Type B pancreatic cell (in vitro differentiated cells): ENCODE measurements at places on chromosomes 6 and 20. TPM values are rescaled to one million over a fixed set of nuclear protein-coding genes. Genes with fewer than 3 reads are reported as not detected.

DNA sequence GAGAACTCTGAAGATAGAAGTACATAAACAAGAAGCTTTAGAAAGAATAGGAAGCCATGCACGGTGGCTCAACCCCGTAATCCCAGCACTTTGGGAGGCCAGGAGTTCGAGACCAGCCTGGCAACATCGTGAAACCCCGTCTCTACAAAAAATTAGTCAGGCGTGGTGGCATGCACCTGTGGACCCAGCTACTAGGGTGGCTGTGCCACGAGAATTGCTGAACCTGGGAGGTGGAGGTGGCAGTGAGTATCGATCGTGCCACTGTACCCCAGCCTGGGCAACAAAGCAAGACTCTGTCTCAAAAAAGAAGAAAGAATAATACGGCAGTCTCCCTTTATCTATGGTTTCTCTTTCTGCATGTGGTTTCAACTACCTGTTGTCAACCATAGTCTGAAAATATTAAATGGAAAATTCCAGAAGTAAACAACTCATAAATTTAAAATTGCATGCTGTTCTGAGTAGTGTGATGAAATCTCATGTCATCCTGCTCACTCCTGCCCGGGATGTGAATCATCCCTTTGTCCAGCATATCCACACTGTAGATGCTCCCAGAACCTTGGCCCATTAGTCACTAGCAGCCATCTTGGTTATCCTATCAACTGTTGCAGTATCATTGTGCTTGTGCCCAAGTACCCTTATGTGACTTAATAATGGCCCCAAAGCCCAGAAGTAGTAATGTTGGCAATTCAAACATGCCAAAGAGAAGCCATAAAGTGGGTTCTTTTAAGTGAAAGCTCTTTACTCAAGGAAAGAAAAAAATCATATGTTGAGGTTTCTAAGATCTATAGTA is 22.1 kb downstream of the DEK start:
- peak overlapping the region; percentile 41 for H3K27ac ChIP-seq
- H3K36me3 ChIP-seq, result peaks cover 62% of the 10 kb centered on the region
- H3K4me1 ChIP-seq, result peaks cover 6% of the 10 kb centered on the region
- H3K27me3 ChIP-seq, result no peaks in the 10 kb centered on the region

- peak overlapping the region; percentile 55 for H3K4me3 ChIP-seq
- no peaks in the 10 kb centered on the region for H3K36me3 ChIP-seq
- H3K27ac ChIP-seq, result peak overlapping the region; percentile 86
- DNase-seq, result no peak
- peaks cover 25% of the 10 kb centered on the region for H3K4me1 ChIP-seq
These were observed 6.5 kb upstream of the BCAS4 start for GRCh38 chr20:50788045-50788991.

- peaks cover 6% of the 10 kb centered on the region for H3K27me3 ChIP-seq
- DNase-seq, result no peak
- H3K36me3 ChIP-seq, result no peaks in the 10 kb centered on the region
- peaks cover 5% of the 10 kb centered on the region for H3K4me1 ChIP-seq
These were observed 91.2 kb downstream of the RTN4IP1 start for GRCh38 chr6:106538145-106538544.

GRCh38 chr6:103672169-103672568 is 1187.5 kb downstream of the HACE1 start:
- H3K4me1 ChIP-seq, result no peaks in the 10 kb centered on the region
- H3K4me3 ChIP-seq, result no peak overlapping the region
- no peaks in the 10 kb centered on the region for H3K27me3 ChIP-seq
- DNase-seq, result no peak
- H3K27ac ChIP-seq, result no peak overlapping the region
- no peaks in the 10 kb centered on the region for H3K36me3 ChIP-seq

DNA sequence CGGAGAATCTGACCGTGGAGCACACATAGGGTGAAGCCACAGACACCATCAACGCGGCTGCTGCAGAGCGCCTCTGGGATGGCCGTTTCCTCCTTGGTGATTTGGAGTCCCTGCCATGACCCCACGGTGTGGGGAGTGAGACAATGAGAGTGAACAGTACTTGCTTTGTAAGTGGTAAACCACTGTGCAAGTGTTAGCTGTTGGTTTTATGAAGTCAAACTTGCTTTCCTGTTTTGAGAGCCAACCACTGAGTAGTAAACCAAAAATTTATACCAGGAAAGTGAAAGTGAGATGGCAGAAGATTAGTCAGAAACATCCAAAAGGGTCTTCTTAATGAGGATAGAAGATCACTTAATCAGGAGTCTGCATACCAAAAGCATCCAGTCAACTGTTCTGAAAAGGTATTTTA is 160.7 kb downstream of the FOXC1 start:
- H3K27me3 ChIP-seq, result peaks cover 6% of the 10 kb centered on the region
- H3K4me3 ChIP-seq, result no peak overlapping the region
- no peaks in the 10 kb centered on the region for H3K36me3 ChIP-seq
- H3K4me1 ChIP-seq, result peaks cover 57% of the 10 kb centered on the region
- no peak overlapping the region for H3K27ac ChIP-seq
- DNase-seq, result no peak

DNA sequence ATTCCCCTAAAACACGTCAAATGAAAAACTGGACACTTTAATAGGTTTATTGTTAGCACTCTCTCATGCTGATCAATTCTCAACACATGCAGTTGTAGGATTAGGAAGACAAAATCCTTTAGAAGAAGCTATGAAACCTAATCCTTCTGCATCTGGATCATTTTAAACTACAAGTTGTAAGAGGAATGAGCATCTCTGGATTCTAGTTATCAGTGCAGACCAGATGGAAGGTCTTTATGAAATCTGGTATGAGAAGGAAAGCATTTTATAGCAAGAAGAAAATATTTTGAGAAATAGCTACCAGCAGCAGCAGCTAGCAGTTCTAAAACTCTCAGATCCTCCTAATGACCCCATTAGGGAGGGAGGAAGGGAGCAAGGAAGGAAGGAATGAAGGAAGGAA is 4.1 kb downstream of the HTR1E start:
- no peaks in the 10 kb centered on the region for H3K36me3 ChIP-seq
- no peak overlapping the region for H3K27ac ChIP-seq
- peaks cover 4% of the 10 kb centered on the region for H3K4me1 ChIP-seq
- DNase-seq, result no peak
- H3K4me3 ChIP-seq, result no peak overlapping the region

SLC13A3 gene
- 3.2 and 7.9 TPM in 2 replicates for total RNA-seq

- no peaks in the 10 kb centered on the region for H3K27me3 ChIP-seq
- peaks cover 17% of the 10 kb centered on the region for H3K4me1 ChIP-seq
- no peaks in the 10 kb centered on the region for H3K36me3 ChIP-seq
These were observed 31.4 kb upstream of the BACH2 start for GRCh38 chr6:90328004-90328403.

DNA sequence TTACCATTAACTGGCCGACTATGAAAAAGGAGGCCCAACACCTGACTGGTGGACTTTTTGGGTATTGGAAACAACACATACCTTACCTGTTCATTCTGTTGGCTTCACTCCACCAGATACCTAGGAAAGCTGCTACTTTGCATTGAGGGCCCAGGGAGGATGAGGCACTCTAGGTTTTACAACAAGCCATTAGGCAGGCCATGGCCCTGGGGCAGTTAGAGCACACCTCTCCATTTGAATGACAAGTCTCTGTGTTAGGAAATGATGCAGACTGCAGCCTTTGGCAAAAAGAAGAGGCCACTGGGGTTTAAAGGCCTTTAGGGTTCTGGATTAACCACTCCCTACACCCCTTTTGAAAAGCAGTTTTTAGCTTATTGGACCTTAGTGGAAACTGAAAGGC is 144.3 kb downstream of the OR2B2 start:
- H3K36me3 ChIP-seq, result no peaks in the 10 kb centered on the region
- peaks cover 10% of the 10 kb centered on the region for H3K4me1 ChIP-seq
- no peak for DNase-seq
- no peak overlapping the region for H3K27ac ChIP-seq

DNA sequence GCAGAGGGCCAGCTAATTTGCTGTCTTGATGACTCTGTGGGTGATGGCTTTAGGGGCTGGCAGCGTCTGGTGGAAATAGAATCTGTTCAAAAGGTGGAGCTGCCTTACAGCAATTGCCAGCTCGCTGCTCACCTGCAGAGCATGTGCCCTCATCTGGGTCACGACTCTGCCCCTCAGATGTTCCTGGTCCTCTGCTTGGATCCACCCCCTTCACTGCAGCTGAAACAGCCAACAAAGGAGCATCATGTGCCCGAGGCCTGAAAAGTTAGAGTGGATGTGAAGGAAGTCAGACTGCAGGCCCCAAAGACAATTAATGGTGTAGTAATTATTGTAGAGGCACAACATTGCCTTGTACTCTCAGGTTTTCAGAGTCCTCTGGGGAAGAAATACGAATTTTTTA is 19.9 kb downstream of the RREB1 start:
- no peak overlapping the region for H3K4me3 ChIP-seq
- H3K27ac ChIP-seq, result peak overlapping the region; percentile 15
- H3K36me3 ChIP-seq, result peaks cover 29% of the 10 kb centered on the region
- H3K27me3 ChIP-seq, result no peaks in the 10 kb centered on the region
- peaks cover 51% of the 10 kb centered on the region for H3K4me1 ChIP-seq
- no peak for DNase-seq

IMPG1 gene
- not detected in 2 replicates for total RNA-seq

GRCh38 chr6:135525594-135525993 is 28.1 kb upstream of the AHI1 start:
- H3K4me3 ChIP-seq, result no peak overlapping the region
- peaks cover 9% of the 10 kb centered on the region for H3K4me1 ChIP-seq
- DNase-seq, result no peak

GRCh38 chr20:58094160-58094559 is 134.3 kb downstream of the ANKRD60 start:
- H3K36me3 ChIP-seq, result no peaks in the 10 kb centered on the region
- H3K4me1 ChIP-seq, result no peaks in the 10 kb centered on the region
- peaks cover 5% of the 10 kb centered on the region for H3K27me3 ChIP-seq
- no peak overlapping the region for H3K4me3 ChIP-seq
- DNase-seq, result no peak

SRXN1 gene
- total RNA-seq, result 16.3 and 25.4 TPM in 2 replicates

DNA sequence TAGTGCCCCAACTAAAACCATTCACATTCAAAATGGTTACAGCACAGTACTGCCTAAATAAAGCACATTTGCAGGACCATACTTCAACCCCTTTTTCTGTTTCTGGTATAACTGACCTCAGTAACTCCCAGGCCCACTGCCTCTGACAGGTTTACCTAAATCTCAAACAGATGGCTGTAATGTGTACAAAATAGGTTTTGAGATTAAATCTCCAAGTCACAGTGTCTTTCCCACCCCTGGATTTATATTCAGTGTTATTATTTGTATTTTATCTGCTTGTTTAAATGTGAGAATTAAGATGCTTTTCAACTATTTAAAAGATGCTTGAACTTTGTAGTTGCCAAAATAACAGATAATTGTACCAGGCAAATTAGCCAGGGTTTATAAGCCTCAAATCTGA is 4.7 kb upstream of the KIF6 start:
- H3K36me3 ChIP-seq, result no peaks in the 10 kb centered on the region
- H3K27me3 ChIP-seq, result peaks cover 8% of the 10 kb centered on the region
- H3K4me1 ChIP-seq, result peaks cover 11% of the 10 kb centered on the region
- no peak for DNase-seq

SPDEF gene
- total RNA-seq, result 0.62 and 1.6 TPM in 2 replicates

THBS2 gene
- 0.40 and 4.2 TPM in 2 replicates for total RNA-seq

ELMO2 gene
- 35.1 and 49.1 TPM in 2 replicates for total RNA-seq

GCLC gene
- 54.6 and 123 TPM in 2 replicates for total RNA-seq

DNA sequence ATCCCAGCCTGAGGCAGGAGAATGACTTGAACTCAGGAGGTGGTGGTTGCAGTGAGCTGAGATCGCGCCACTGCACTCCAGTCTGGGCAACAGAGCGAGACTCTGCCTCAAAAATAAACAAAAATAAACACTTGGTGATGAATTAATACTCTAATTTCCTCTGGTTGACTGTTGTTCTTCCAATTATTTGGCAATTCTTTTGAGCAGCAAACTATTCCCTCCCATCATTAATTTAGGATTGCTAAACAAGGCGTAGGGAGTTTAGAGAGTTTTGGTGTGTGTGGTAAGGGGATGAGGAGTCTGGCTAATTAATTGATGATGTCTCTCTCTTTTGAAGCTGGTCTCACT is 2.7 kb upstream of the ID1 start:
- peak overlapping the region; percentile 83 for H3K4me3 ChIP-seq
- DNase-seq, result no peak
- H3K36me3 ChIP-seq, result peaks cover 19% of the 10 kb centered on the region
- H3K27ac ChIP-seq, result peak overlapping the region; percentile 99
- H3K4me1 ChIP-seq, result peaks cover 21% of the 10 kb centered on the region

- H3K4me1 ChIP-seq, result peaks cover 41% of the 10 kb centered on the region
- no peak for DNase-seq
- H3K4me3 ChIP-seq, result peak overlapping the region; percentile 55
- no peaks in the 10 kb centered on the region for H3K27me3 ChIP-seq
- H3K27ac ChIP-seq, result peak overlapping the region; percentile 44
These were observed 507.8 kb upstream of the CITED2 start for GRCh38 chr6:139882234-139882633.

SNPH gene
- 2.7 and 3.6 TPM in 2 replicates for total RNA-seq

- H3K36me3 ChIP-seq, result no peaks in the 10 kb centered on the region
- H3K27ac ChIP-seq, result no peak overlapping the region
- DNase-seq, result no peak
- H3K4me1 ChIP-seq, result peaks cover 4% of the 10 kb centered on the region
These were observed 356.9 kb downstream of the KIF16B start for GRCh38 chr20:16216227-16216913.

- H3K4me3 ChIP-seq, result no peak overlapping the region
- H3K27ac ChIP-seq, result no peak overlapping the region
- no peak for DNase-seq
- H3K27me3 ChIP-seq, result no peaks in the 10 kb centered on the region
- H3K36me3 ChIP-seq, result peaks cover 3% of the 10 kb centered on the region
These were observed 43.4 kb downstream of the SLC23A2 start for GRCh38 chr20:4957939-4958362.

OR2J3 gene
- total RNA-seq, result not detected in 2 replicates

FRS3 gene
- 2.2 and 7.0 TPM in 2 replicates for total RNA-seq

DNA sequence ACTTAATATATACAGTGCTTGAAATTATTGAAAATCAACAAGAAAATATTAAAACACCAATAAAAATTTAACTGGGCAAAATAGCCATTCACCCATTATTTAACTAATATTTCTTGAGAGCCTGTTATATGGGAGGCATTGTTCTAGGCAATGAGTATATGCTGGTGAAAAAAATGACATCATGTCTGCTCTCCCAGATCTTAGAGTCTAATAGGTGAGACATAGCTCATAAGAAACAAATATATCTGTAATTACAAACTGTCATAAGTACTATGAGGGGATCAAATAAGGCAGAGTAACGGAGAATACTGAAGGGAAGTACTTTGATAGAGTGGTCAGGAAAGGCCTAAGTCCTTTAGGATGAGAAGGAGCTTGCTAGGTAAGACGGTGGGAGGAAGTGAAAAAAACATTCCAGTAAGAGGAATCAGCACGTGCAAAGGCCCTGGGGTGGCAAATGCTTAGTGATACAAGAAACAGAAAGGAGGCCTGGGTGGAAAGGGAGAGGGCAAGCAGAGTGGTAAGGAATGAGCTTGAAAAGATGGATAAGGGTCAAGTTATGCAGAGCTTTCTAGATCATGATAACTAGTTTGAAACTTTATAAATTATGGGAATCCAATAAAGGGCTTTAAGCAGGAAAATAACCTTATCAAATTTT is 12.2 kb upstream of the FYN start:
- H3K4me1 ChIP-seq, result peaks cover 17% of the 10 kb centered on the region
- no peak for DNase-seq
- no peak overlapping the region for H3K4me3 ChIP-seq
- H3K27me3 ChIP-seq, result peaks cover 4% of the 10 kb centered on the region
- H3K27ac ChIP-seq, result no peak overlapping the region
- H3K36me3 ChIP-seq, result no peaks in the 10 kb centered on the region
